Stimulated activated CD8-positive, alpha-beta memory T cell treated with anti-CD3 and anti-CD28 coated beads, Interleukin-4, amount 100 ng/mL, for 1 hour (primary cell): ENCODE measurements at places on chromosomes 7 and 10.

GRCh38 chr7:87021285-87021684, 38.2 kb downstream of the ELAPOR2 start:
- no peak for DNase-seq

DNA sequence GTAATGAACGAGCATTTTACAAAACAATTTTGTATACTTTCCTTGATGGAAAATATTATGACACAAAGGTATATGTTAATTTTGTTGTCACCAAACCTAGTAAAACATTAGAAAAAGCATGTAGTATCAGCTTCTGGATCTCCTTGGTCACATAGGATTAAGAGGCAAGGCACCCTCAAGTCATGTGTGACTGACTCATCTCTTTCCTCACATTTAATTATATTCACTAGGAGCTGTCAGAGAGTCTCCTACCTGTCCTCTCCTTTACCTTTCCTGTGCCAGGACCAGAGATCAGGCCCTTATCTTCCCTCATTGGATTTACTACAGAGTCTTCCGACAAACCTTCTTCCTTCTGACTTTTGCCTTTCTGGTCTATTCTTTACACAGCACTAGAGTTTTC, 111.3 kb upstream of the RPA3 start:
- no peak for DNase-seq

DNA sequence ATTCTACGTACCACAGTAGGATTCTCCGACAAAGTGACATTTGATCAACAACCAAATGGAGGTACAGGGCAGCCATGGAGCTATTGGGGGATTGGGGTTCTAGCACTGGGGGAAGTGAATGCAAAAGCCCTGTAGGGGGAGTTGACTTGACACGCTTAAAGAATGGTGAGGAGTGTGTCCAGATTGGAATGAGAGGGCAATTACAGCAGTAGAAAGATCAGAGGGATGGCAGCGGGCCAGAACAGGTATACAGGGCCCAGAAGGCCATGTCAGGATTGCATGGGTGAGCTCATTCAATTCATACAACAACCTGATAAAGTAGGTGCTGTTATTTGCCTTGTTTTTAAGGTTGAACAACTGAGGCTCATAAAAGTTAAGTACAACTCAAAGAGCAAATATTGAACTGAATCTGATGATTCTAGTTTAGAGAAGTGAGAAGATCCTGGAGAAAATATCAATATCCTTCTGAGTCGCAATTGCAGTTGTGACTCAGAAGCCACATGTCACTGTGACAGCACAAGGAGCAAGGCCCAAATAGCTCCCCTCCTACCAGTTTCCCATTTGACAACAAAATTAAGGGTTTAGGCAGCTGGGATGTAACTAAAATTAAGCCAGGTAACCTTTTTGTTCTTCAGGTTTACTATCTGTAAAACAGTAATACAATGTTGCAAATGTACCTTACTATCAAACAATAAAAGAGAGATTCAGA, 28.0 kb upstream of the CTTNBP2 start:
- no peak for DNase-seq

GRCh38 chr7:5094641-5095040, 49.0 kb downstream of the RBAK start:
- DNase-seq: no peak

DNA sequence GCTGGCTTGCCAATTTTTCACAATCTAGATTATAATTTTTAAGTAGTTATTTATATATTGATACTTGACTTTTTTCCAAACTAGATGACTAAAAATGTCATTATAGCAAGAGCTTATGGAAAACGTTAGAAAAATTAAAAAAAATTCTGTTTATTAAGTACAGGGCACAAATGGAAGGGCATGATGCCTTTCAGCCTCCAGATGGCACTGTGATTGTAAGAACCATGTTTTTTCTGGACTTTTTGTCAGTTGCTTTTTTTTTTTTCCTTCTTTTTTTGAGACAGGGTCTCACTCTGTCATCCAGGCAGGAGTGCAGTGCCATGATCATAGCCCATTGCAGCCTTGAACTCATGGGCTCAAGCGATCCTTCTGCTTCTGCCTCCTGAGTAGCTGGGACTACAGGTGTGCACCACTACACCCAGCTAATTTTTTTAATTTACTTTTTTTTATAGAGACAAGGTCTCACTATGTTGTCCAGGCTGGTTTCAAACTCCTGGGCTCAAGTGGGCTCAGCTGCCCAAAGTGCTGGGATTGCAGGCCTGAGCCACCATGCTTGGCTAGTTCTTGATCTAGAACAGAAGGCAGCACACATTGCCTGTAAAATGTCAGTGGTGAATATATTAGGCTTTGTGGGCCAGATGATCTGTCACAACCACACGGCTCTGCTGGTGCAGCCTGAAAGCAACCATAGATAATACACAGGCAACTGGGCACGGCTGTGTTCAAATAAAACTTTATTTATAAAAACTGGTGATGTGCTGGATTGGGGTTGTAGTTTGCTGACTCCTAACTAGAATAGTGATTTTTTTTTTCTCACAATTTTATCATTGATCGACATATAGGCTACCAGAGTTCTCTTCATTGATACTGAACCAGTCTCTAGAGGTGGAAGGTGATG, 27.4 kb downstream of the UCMA start:
- DNase-seq: no peak
